ENCODE measurements at places on chromosomes 1 and 21.

GRCh38 chr21:45970674-45971615, 10.6 kb upstream of the COL6A1 start:
- H3K4me3 ChIP-seq: no peak overlapping the region
- DNase-seq: no peak
- H3K36me3 ChIP-seq: no peaks in the 10 kb centered on the region
- no peak overlapping the region for H3K27ac ChIP-seq
- peaks cover 2% of the 10 kb centered on the region for H3K4me1 ChIP-seq

- H3K27ac ChIP-seq: no peak overlapping the region
- peaks cover 15% of the 10 kb centered on the region for H3K27me3 ChIP-seq
- H3K36me3 ChIP-seq: no peaks in the 10 kb centered on the region
- no peaks in the 10 kb centered on the region for H3K4me1 ChIP-seq
- DNase-seq: no peak
- H3K4me3 ChIP-seq: no peak overlapping the region
Observed at GRCh38 chr1:221865808-221866207, 123.9 kb upstream of the DUSP10 start.

DNA sequence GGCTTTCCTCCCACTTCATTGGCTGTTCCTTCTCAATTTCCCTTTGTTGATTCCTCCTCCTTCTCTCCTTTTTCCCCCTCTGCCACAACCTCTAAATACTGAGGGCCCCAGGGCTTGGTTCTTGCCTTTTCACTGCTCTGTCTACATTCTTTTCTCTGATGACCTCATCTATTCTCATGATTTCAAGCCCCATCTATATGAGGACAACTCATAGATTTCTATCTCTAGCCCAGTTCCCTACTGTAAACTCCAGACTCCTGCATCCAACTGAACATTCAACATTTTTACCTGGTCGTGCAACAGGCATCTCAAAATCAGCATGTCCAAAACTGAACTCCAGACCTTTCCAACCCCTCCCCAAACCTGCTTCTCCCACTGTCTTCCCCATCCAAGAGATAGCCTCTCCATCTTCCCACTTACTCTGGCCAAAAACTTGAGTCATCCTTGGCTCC, 11.5 kb upstream of the SLC9A1 start:
- no peaks in the 10 kb centered on the region for H3K27me3 ChIP-seq
- no peak overlapping the region for H3K27ac ChIP-seq
- peaks cover 8% of the 10 kb centered on the region for H3K4me1 ChIP-seq
- no peak overlapping the region for H3K4me3 ChIP-seq

GRCh38 chr1:169326956-169327268, 40.7 kb downstream of the NME7 start:
- no peak overlapping the region for H3K4me3 ChIP-seq
- H3K4me1 ChIP-seq: peaks cover 10% of the 10 kb centered on the region
- peaks cover 22% of the 10 kb centered on the region for H3K36me3 ChIP-seq
- no peak for DNase-seq
- no peaks in the 10 kb centered on the region for H3K27me3 ChIP-seq

- H3K27me3 ChIP-seq: peaks cover 10% of the 10 kb centered on the region
- H3K4me1 ChIP-seq: peaks cover 27% of the 10 kb centered on the region
- peaks cover 9% of the 10 kb centered on the region for H3K36me3 ChIP-seq
- peak; percentile 63 for DNase-seq
- peak overlapping the region; percentile 78 for H3K4me3 ChIP-seq
Observed at GRCh38 chr21:42833439-42833815, 45.9 kb downstream of the WDR4 start.

DNA sequence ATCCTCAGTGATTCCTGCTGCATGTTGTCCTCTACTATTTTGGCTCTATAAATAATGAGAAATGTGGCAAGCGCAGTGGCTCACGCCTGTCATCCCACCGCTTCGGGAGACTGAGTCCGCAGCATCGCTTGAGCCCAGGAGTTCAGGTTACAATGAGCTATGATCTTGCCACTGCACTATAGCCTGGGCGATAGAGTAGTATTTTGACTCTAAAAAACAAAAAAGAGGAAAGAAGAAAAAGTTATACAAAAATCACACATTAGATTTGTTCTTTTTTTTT, 756 bp upstream of the SLC25A44 start:
- H3K27ac ChIP-seq: peak overlapping the region; percentile 87
- no peak for DNase-seq
- H3K27me3 ChIP-seq: no peaks in the 10 kb centered on the region

- H3K27ac ChIP-seq: peak overlapping the region; percentile 86
- no peak for DNase-seq
- no peaks in the 10 kb centered on the region for H3K27me3 ChIP-seq
- H3K4me3 ChIP-seq: peak overlapping the region; percentile 63
- H3K36me3 ChIP-seq: peaks cover 2% of the 10 kb centered on the region
- H3K4me1 ChIP-seq: peaks cover 76% of the 10 kb centered on the region
Observed at GRCh38 chr1:156124557-156125483, 10.3 kb downstream of the LMNA start.

DNA sequence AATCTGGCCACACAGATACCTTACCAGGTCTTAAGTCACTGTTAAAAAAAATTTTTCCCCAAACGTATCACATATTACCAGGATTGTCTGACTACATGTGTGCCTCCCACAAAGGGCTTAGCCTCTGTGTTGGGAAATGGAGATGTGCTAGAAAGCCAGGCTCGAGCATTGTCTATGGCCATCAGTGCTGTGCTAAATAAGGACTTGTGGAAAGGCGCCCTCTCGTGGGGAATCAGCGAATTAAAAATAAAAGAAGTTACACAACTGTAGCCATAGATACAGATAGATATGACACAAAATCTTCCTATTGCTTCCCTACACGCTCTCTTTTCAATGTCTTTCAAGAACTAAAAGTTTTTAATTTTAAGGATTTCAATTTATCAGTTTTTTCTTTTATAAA, 47.5 kb upstream of the CRNN start:
- H3K4me3 ChIP-seq: peak overlapping the region; percentile 56
- H3K27ac ChIP-seq: no peak overlapping the region
- H3K27me3 ChIP-seq: peaks cover 11% of the 10 kb centered on the region
- H3K36me3 ChIP-seq: no peaks in the 10 kb centered on the region

GRCh38 chr21:14244911-14245310, 29.0 kb downstream of the RBM11 start:
- H3K36me3 ChIP-seq: no peaks in the 10 kb centered on the region
- peaks cover 7% of the 10 kb centered on the region for H3K27me3 ChIP-seq
- no peak overlapping the region for H3K4me3 ChIP-seq
- DNase-seq: no peak
- H3K4me1 ChIP-seq: no peaks in the 10 kb centered on the region

DNA sequence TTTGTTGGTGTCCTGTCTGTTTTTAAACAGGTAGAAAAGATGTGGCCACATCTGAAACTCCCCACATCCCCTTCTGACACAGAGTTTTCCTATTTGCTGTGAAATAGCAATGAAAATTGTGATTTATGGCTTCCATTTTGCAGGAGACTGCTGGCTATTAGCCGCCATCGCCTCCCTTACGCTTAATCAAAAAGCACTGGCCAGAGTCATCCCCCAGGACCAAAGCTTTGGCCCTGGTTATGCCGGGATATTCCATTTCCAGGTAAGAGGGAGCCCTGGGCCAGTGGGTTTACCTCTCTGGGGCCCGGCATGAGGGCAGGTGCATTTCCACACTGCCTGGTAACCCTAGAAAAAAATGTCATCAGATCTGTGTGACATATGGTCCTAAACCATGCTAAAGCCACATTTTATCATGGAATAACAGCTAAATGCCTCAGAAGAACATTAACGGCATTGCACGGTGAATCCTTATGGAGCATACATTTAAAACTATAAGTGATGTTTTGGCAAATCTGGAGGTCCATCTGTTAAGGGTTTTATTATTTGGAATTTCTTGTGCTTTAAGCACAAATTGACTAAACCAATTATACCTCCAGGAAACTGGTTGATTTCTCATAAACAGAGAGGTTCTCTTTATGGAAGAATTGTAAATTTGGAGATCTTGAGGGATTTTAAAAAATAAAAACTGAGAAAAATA, 12.3 kb downstream of the CAPN9 start:
- no peaks in the 10 kb centered on the region for H3K36me3 ChIP-seq
- H3K4me1 ChIP-seq: no peaks in the 10 kb centered on the region
- H3K27me3 ChIP-seq: no peaks in the 10 kb centered on the region
- DNase-seq: no peak
- H3K27ac ChIP-seq: no peak overlapping the region

- peaks cover 9% of the 10 kb centered on the region for H3K4me1 ChIP-seq
- peaks cover 5% of the 10 kb centered on the region for H3K36me3 ChIP-seq
- H3K27ac ChIP-seq: no peak overlapping the region
- H3K27me3 ChIP-seq: no peaks in the 10 kb centered on the region
- DNase-seq: no peak
Observed at GRCh38 chr1:43395523-43395922, 5.8 kb downstream of the SZT2 start.
